GM12891 (cell line): ENCODE measurements at places on chromosomes 3 and 15.
A peak's percentile ranks its signal among the peaks of the same experiment; 100 is the strongest.

DNA sequence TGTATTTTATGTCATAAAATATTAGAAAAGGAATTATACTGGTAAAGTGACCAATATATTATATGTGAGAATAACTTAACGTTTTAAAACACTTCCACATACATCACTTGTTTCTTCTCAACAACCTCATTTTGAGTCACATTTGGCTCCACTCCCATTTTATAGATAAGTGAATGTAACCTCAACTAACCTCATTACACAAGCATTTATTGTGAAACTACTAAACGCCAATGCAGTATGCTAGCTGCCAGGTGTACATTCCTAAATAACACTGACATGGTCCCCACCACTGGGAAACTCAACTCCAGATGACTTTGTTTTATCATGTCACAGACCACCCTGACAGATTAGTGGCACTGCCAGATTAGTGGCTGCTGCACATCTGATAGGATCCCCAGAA, 249.7 kb upstream of the CNTN4 start:
- no peak for DNase-seq

- no peak for DNase-seq
Measured at GRCh38 chr3:146496251-146496650, 26.9 kb upstream of the PLSCR2 start.

- no peak for DNase-seq
Measured at GRCh38 chr3:50342813-50343633, 2.4 kb upstream of the RASSF1 start.

GRCh38 chr3:188390343-188390718, 236.4 kb downstream of the LPP start:
- DNase-seq: no peak

DNA sequence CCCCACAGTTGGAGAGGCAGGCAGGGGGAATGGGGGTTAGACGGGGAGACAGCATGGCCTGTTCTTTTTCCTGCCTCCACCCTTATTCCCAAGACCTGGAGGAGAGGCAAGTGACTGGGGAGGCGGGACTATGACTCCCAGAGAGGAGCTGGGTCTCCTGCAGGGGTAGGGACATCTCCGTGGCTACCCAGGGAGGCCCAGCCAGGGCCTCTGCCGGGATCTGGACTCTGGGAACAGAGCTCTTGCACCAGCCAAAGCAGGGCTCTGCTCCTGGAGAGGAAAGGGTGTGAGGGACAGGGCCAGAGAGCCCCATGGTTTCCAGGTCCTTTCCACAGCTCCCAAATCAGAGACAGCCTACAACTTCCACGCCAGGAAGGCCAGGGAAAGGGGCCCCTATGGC, 22.8 kb downstream of the CFAP100 start:
- DNase-seq: no peak

- peak; percentile 32 for DNase-seq
Measured at GRCh38 chr3:130759692-130760338, 13.2 kb upstream of the PIK3R4 start.

DNA sequence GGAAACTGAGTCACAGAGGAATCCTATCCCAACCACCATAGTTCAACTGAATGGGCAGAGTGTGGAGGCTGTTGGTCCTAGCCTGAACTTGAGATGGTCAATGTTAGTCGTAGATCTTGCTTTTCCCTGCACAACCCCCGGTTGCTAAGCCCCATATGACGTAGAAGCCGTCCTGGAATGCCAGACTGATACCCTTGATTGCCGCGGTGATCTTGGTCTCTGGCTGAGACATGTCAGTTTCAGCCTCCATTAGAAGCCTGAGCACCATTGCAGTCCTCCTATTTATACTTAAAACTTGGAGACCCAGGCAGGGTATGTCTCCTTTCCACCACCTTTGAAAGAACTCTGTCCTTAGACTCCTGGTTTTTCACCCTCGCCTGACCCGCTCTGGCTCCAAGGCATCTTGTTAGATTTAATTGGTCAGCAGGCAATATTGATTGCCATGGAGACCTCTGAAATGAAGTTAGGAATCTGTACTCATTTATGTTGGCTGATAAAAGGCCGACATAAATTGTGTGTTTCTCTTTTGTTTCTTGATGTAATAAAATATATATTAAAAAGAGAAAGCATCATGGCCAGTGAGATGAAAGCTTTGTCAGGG, 53.4 kb downstream of the RPLP1 start:
- no peak for DNase-seq

- DNase-seq: no peak
Measured at GRCh38 chr3:78990156-78990555, 777.6 kb downstream of the ROBO1 start.

DNA sequence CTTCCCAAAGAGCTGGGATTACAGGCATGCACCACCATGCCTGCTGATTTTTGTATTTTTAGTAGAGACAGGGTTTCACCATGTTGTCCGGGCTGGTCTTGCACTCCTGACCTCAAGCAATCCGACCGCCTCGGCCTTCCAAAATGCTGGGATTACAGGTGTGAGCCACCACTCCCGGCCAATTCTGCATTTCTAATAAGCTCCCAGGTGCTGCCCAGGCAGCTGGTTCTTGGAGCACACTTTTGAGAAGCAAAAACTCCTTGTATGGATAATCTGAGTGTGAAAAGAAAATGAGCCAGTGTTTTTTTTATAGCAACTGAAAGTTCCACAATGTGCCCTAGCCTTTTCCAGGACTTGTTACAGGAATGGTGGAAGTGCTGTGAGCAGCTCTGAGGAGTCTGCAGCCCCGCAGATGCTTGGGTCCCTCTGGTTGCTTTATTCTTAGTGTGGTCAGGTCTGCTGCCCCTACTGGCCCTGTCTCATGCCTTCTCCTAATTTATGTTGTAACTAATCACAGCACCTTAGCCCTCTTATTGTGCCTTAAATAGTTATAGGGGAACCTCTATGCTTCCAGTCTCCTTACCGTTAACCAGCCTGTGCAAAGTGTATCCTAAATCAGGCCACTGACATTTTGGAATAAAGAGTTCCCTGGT, 13.5 kb upstream of the KCNAB1 start:
- no peak for DNase-seq

GRCh38 chr3:29514170-29514569, 233.3 kb downstream of the RBMS3 start:
- no peak for DNase-seq

- no peak for DNase-seq
Measured at GRCh38 chr15:25933456-25934158, 70.5 kb upstream of the ATP10A start.

DNA sequence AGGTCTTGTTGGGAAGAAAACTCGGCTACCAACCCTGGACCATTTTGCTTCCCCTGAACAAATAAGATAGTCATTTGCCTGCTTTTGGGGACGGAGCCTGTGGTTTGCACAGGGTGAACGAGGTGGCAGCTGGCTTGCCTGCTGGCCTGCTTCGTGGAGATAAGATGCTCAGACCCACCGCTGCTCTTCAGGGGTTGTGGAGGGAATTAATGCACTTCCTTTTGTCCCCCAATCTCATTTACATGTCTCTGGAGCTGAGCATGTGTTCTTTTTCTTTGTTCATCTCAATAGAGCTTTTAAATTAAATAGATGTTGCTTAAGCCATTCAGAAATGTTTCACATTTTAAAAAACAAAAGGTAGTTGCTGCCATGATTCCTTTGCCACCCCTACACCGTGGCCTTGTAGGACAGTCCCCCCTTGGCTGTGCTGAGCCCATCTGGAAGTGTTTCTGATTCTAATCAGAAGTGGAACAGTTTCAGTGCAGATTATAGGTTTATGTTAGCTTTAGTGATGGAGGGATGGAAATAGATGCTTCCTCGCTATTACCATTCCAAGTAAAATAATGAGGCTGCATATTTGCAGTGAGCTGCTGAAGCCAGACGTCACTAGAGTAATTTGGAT, 25.6 kb downstream of the APBA2 start:
- DNase-seq: no peak

- DNase-seq: no peak
Measured at GRCh38 chr3:4935347-4935746, 43.9 kb upstream of the BHLHE40 start.

DNA sequence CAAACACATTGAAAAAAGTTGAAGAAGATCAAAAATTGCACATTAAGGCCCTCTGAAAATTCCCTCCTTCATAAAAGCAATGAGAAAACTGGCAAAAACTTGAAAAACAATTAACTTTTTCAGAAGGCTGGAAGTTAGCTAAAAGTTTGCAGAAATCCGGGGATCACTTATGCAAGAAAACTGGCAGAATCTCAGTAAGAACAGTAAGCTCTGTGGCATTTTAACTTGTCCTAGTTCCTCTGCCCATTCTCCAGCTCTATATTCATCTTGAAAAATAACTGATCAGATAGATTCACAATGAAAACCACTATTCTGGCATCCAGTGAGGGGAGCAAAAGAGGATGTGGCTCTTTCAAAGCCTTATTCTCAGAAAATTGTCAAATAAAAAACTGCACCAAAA, 566.8 kb downstream of the NTRK3 start:
- no peak for DNase-seq

- no peak for DNase-seq
Measured at GRCh38 chr3:43866529-43867353, 176.0 kb downstream of the ABHD5 start.

DNA sequence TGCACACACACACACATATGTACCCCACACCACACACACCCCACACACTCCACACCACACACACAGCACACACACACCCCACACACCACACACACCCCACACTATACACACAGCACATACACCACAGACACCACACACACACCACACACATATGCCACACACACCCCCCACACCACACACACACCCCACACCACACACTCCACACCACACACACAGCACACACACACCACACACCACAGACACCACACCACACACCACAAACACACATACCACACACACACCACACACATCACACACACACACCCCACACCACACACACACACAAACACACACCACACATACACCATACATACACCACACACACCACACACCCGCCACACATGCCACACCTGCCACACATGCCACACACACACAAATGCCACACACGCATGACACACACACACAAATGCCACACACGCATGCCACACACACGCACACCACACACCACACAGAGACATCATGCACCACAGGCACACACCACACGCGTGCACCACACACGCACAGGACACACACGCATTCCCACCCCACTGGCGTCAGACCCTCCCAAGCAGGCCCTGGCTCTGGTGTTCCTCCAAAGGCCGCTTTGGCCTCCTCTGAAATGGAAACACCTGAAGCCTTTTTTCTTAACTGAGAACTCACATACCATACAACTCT, 15.7 kb downstream of the CHST13 start:
- DNase-seq: no peak

GRCh38 chr3:167772992-167773391, 37.5 kb downstream of the SERPINI1 start:
- no peak for DNase-seq
